Fibroblast of pulmonary artery (primary cell): ENCODE measurements at places on chromosomes 7 and 10.
A peak's percentile ranks its signal among the peaks of the same experiment; 100 is the strongest.

DNA sequence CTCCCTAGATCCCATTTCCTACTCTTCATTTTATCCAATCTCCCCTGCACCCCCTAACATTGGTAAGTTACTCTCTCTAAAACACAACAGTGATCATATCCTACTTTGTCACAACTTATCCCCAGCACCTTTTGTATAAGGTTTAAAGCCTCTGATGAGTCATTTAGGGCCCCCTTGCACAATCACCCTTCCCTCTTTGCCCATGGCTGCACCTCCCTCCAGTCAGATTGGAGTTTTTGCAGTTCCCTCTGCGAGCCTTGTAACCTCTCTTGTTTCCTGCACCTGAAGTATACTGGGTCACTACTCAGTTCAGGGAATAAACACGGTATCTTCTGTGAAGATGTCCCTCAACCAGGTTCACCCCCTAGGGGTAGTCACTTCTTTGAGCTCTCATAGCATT is 55.9 kb upstream of the ADRB1 start:
- peak; percentile 27 for DNase-seq

DNA sequence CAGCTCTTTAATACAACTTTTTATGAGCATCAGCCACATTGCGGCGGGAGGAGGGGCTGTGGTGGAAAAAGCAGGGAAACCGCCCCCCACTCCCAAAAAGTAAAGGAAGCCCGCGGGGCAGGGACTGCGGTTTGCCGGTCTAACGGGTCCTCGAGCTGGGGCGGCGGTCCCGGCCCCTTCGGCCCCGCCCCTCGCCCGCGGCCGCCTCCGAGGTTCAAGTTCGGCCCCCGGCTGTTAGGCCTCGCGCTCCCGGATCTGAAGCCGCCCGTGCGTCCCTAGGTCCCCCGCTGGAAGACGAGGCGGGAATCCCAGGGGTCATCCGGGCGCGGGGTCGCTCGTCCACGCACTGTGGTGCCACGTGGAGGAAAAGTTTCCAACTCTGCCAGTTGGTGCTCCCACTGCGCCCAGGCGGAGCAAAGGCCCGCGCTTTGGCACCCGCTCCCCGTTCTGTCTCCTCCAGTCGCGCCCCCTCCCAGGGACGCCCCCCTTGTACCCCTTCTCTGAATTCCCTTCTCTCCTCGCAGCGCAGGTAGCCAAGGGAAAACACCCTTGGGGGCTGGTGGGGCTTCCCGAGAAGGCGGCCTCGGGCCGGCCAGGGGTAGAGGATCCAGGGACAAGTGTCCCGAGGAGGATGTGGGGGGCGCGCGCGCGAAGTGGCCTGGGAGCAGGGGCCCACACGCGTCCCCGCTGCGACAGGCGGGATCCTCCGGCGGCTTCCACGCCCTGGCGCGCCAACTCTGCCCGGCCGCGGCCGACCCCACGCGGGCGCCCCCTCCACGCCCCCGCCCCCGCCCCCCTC is 798 bp upstream of the AUTS2 start:
- no peak for DNase-seq

GRCh38 chr7:121456785-121457359 is 60.8 kb upstream of the FAM3C start:
- no peak for DNase-seq

GRCh38 chr7:19117091-19117869 is at the start of gene TWIST1:
TWIST1 (minus strand) TSS chr7:19117636; CDS start chr7:19117321, 315 bp downstream.
- DNase-seq = peak; percentile 95

- DNase-seq = peak; percentile 74
Observed at GRCh38 chr10:79184145-79184625, 115.4 kb downstream of the ZMIZ1 start.

DNA sequence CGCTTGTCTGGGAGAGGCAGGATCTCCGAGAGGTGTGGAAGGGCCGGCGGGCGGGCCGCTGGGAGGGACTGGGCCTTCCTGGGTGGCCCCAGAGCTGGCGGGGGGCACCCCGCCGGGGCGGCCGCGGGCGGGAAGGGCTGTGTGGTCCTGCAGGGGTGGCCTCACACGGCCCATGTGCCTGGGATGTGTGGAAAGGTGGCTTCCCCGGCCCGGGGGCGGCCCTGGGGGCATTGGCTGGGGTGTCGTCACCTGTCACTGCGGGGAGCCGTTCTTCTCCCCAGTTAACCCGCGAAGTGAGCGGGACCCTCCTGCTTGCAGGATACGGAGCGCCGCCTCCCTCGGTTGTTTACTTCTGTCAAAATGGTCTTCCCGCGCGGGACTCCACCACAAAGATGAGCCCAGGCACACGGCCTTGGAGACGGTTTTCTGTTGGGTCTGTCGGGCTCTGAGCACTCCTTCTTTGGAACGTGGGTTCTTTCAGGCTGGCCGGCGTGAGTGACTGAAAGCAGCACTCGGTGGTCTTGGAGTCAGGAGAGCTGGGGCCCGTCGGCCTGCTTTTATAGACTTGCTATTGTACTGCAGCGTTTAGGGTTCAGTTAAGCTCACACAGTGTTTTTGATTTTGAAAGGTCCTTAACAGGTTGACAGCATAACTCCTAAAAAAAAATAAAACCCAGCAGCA is 700 bp downstream of the SMC3 start:
- DNase-seq = peak; percentile 23

- DNase-seq = peak; percentile 94
Observed at GRCh38 chr7:137978464-137979237, 23.2 kb downstream of the CREB3L2 start.
